CD4-positive, alpha-beta T cell treated with Interleukin-15 for 4 hours (primary cell): ENCODE measurements at places on chromosomes 3 and 15.

DNA sequence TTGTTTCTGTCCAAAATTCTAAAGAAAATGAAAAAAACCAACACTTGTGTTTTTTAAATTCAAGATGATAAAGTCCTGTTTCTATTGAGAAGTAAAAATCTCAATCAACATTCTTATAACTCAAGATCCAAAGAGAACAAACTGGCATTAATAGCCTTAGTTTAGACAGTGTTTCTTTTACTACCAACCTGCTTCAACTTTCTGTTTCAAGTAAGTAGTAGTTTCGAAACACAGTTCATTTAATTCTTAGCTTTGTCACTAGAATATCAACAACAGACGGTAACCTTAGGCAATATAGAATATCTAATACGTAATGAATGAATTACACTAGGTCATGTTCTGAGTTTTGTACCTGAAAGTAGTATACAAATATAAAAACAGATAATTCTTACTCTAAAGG lies 23.7 kb downstream of the CIP2A start:
- no peak for DNase-seq

DNA sequence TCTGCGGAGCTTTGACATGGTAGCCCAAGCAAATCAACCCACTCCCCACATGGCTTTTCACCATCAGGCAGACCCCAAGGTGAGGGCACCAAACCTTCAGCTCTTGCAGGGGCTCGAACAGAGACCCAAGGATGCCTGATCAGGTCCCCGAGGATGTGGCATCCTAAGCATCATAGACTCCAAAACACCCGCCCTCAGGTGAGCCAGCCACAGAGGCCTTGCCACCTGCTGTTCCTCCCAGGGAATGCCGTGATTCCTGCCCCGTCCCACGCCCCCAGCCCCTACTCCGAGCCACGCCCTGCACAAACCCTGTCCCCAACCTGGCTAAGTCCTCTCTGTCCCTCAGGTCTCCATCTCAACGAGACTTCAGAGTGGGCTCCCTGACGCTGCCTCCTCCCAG lies 34.7 kb upstream of the SLC41A3 start:
- no peak for DNase-seq

- DNase-seq = no peak
Measured at GRCh38 chr3:125129512-125129997, 73.8 kb upstream of the HEG1 start.

DNA sequence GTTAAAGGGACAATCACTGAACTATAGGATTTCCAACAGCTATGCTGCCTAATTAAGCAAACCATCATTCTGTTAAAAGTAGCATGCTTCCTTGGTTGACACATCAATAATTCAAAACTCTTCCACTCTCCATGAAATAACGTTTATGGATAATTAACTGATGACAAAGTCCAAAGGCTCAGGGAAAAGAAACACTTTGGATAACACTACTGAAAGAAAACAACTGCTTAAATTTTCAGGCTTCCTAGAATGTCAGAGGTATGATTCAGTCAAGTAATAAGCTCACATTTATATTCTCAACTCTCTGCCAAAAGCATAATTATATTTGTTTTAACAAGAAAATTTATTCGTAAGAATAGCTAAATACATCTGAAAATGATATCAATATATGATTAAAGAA lies 49.6 kb downstream of the WDR72 start:
- DNase-seq = no peak

DNA sequence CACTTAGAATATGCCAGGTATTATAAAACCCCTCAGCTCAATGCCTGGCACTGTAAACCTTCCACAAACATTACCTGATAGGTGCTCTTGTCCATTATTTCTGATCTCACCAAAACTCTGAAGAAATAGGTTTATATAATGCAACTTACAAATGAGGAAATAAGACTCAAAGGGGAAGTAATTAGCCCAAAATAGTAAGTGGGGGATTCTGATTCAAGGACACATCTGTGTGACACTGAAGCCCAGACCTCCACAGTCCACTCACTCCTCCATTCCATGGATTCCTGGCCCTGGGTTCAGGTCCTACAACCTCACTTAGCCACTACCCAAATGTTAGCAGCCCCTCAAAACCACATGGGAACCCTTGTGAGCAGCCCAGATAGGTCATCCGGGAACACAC lies 49.9 kb downstream of the TRANK1 start:
- no peak for DNase-seq

- DNase-seq = no peak
Measured at GRCh38 chr15:89391685-89392257, 57.1 kb upstream of the POLG start.

DNA sequence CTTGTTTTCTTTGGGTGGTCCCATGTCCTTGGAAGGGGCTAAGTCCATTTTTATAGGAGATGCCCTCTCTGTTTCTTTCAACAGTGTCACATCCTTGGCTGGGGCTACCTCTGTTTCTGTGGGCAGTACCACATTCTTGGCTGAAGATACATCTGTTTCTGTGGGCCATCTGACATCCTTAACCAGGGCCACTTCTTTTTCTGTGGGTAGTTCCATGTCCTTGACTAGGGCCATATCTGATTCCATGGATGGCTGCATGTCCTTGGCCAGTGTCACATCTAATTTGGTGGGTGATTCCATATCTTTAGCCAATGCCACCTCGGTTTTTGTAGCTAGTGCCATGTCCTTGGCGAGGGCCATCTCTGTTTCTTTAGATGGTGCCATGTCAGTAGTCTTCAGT lies 99.5 kb downstream of the MAP4 start:
- no peak for DNase-seq

GRCh38 chr15:33100314-33100713 lies 94.2 kb downstream of the FMN1 start:
- no peak for DNase-seq

DNA sequence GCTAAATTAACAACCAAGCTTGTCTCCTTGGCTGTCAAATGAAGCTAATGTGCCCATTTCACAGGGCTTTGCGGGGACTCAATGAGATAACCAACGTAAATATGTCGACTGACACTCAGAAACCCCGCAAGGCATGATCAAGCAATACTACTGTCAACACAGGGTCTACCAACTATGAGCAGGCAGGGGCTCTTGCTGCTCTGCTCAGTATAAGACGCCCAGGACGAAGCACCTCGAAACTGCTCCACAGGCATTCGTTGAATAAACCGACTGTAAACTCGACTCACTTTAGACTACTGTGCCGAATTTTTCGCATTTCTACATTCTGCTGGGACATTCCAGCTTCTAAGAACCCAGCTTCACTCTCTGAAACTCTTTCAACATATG lies 55.0 kb downstream of the FEZF2 start:
- no peak for DNase-seq

DNA sequence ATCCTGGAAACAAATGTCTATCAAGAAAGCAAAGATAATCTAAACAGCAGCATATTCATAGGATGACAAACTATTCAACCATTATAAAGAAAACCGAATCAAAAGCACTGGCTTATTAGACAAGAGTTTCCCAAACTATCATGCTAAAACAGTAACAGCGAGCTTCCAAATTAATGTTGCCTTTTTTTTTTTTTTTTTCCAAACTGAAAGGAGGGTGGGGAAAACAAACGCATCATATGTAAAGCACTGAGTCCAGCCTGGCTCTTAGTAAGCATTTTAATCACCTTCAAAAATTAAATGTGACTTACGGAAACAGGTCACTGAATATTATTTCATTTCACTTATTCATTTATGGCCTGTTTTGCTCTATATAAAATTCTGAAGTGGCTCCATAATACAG lies 2.3 kb downstream of the TJP1 start:
- DNase-seq = no peak

DNA sequence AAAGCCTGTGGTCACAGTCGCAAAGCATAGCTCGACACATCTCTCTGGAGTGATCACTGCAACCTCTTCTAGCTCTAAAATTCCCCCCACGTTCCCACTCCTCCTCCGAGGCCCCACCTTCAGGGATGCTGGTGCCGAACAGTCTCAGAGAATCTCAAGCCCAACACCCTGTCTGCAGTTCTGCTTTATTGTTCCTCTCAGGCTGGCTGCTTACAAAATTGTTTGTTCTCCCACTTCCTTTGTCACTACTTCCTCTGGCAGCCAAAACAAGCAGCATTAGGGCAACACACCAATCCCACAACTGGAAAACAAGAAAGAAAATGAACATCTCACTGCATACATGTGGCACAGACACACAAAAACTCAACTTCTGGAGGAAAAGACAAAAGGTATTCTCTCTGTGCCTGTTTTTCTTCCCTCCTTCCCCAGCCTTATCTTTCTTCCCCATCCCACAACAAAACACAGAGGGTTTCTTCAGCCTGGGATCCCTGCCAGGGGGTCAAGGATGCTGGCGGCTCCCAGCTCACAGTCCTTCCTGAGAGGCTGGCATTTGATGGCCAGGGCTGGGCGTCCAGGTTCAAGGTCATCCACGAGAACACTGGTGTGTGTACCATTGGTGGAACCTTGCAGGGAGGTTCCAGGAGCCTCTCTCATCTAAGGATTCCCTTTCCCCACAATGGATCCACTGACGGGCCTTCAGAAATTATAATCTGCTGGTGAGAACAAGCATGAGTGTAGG lies 108.4 kb downstream of the TMCO5A start:
- no peak for DNase-seq

GRCh38 chr3:94070341-94070911 lies 7.6 kb downstream of the NSUN3 start:
- DNase-seq = no peak

GRCh38 chr3:35746492-35746891 lies 107.2 kb downstream of the ARPP21 start:
- DNase-seq = no peak

DNA sequence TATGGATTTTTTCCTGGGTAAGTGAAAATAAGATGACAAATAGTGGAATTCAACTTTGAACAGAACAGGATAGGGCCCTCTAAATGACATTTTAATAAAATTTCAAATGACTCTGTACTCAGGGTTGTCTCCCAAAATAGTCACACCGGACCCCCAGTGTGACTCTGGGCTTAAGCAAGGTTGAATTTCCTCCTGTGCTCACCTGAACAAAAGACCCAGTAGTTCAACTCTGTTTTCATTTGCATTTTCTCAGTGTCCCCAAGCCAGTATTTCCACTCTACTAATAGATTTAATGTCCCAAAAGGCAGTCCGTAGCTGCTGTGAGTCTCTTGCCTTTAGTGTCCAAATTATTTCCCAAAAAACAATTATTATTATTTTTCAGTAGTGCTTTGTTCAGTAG lies 296.6 kb downstream of the PLOD2 start:
- DNase-seq = no peak

- DNase-seq = no peak
Measured at GRCh38 chr3:150467381-150467780, 59.3 kb downstream of the TSC22D2 start.

DNA sequence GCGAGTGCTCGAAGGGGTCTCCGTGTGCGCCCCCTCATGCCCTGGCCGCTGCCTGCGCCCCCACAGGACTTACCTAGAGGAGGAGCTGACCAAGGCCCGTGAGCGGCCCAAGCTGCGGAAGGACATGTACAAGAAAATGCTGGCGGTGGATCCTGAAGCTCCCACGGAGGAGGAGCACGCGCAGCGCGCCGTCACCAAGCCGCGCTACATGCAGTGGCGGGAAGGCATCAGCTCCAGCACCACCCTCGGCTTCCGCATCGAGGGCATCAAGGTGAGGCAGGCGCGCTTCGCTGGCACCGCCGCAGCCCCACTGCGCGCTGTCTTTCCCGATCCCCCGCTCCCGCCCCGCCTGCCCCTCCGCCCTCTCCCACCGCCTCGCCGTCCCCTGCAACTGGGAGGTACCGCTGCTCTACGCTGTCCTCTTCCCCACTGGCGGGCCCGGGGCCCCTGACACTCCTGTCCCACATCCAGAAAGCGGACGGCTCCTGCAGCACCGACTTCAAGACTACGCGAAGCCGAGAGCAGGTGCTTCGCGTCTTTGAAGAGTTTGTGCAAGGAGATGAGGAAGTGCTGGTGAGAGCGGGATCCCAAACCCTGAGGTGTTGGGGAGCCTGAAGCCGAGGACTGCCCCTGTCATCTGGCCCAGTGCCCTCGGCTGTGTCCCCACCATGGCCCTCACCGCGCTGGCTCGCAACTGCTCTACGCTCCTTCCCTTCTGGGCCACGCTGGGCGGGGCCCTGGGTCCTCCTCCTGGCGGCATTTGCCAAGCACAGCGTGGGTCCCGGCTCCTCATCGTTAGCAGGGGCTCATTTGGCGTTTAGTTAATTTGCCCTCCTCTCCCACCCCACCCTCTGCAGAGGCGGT lies 8.5 kb downstream of the ITPKA start:
- DNase-seq = no peak

- DNase-seq = no peak
Measured at GRCh38 chr15:48456134-48456533, 124.9 kb downstream of the DUT start.

DNA sequence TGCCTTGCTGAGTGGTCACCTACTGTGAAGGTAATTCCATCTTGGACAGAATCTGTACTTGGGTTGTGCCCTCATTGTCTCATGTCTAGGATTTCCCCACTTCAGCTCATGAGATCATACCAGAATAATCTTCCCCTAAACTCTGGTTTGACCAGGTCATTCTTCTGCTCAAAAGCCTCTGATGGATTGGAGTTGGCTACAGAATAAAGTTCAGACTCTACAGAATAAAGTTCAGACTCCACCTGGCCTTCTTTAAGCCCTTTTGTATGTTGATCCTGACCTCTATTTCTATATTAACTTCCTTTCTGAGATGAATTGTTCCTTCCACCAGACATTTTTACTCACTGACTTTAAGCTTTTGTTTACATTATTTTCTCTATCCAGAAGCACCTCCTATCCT lies 6.4 kb upstream of the GLCE start:
- DNase-seq = no peak

DNA sequence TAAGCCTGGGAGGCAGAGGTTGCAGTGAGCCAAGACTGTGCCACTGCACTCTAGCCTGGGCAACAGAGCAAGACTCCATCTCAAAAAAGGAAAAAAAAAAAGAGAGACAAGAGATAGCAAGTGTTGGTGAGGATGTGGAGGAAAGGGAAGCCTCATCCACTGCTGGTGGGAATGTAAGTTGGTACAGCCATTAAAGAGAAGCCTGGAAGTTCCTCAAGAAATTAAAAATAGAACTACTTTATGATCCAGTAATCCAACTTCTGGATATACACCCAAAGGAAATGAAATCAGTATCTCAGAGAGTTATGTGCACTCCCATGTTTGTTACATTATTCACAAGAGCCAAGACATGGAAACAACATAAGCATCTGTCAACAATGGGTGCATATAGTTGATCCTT lies 14.9 kb downstream of the PYGO1 start:
- no peak for DNase-seq

DNA sequence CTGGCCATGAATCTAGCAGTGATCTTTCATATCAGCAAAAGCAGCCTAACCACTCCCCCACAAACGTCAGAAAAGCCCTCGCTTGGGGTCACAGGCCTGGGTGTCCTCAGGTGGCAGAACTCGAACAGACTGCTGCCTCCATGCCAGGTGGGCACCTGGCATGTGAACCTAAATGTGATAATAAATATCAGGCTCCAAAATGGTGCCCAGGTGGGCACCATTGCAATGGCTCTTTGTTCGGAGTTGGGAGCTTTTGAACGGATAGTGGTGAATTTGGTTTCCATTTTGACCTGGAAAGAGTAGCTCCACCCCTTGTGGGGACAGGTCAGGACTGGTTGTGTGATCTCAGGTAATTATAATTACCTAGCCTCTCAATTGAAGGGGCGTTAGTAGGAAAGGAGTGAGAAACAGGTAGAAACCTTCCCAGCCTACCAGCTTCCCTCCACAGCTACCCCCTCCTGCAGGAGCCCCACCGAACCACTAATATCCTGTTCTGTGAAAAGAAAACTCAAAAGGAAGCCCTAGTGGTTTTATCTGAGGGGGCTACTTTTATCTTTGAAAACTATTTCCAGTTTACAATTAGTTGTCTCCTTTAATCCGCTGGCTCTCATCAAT lies 18.1 kb downstream of the MYO1E start:
- no peak for DNase-seq

GRCh38 chr3:4742359-4742758 lies 236.9 kb upstream of the BHLHE40 start:
- no peak for DNase-seq
